ENCODE measurements at places on chromosomes 5 and 9. TPM values are rescaled to one million over a fixed set of nuclear protein-coding genes. Genes with fewer than 3 reads are reported as not detected.

GRCh38 chr5:143436871-143437270, 33.4 kb upstream of the NR3C1 start:
- DNase-seq = no peak
- peaks cover 18% of the 10 kb centered on the region for H3K4me1 ChIP-seq
- no peaks in the 10 kb centered on the region for H3K36me3 ChIP-seq
- no peak overlapping the region for H3K27ac ChIP-seq

DNA sequence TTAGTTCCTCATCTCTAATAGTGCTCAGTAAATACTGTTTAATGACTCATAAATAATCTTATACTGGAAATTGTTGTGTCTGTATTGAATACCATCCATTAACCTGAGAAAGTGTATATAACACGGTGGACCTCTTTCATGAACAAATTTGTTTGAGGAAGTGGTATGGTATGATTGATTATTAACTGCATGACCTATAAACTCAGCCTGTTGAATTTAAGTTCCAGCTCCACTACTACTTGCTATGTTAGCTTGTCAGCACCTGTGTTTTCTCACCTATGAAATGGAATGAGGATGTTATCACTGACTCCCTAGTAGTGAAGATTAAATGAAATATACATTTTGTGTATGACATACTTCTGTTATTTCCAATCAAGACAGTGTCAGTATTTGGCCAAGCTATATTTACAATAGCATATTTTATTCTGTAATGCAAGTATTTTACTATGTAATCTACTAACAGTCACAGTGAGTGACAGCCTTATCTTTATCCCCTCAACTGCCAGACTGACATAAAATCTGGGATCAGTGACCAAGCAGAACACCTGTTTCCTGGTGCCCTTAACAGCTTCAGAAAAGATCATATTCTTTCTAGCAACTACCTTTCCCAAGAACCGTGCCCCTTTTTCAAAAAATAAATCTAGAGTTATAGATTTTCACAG, 77.3 kb upstream of the ITGA1 start:
- peaks cover 58% of the 10 kb centered on the region for H3K4me1 ChIP-seq
- no peaks in the 10 kb centered on the region for H3K27me3 ChIP-seq
- no peaks in the 10 kb centered on the region for H3K36me3 ChIP-seq

DNA sequence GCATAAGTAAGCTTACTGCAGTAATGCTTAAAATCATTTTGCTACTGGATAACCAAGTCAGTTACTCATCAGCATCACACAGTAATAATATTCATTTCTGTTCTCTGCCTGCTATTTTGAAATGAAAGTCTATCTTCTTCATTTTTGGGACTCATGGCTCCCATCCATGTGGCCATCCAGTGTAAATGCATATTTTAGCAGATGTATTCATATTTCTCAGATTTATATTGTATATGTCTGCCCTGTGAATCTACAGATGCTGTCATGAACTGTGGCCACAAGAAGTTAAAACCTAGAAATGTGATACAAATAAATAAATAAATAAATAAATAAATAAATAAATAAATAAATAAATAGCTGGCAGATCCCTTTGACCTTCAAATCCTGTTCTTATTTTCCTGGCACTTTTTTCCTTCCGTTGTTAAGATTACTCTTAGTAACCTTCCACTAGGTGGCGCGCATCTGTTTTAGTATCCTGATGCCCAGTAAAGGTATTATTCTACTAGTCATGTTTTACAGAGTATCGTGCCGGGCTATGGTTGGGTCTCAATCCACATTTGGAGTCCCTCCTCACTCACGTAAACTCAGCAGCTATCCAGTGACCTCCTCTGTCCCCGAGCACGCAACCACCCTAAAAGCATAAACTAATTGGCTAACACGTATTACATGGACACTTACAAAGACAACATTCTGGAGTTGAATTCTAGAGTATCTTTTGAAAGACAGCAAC, 79.2 kb upstream of the IL7R start:
- no peak overlapping the region for H3K27ac ChIP-seq
- peaks cover 4% of the 10 kb centered on the region for H3K4me1 ChIP-seq
- H3K27me3 ChIP-seq = no peaks in the 10 kb centered on the region

DNA sequence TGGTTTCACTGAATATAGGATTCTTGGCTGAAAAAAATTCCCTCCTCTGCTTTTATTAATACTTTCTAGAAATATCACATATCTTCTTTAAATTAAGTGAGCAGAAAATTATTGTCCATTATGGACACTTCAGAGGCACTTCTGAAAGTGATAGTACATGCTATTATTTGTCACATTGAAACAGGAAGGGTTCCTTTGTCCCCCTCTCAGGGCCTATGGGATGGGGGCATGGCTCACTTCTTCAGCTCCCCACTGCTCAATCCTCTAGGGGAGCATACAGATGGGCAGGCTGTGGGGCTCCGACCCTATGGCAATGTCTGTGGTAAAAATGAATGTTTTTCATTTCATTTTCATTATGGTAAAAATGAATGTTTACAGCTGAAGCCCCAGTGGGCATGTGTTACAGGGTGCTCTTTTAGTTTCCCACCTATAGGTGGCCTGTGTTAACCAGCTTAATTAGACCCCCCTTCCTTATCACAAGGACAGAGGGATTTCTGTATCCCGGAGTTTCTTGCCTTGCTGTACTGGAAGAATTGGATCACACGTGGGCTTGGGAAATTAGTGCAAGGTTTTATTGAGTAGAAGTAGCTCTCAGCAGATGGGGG, 1225.2 kb downstream of the PTPRD start:
- H3K4me1 ChIP-seq = no peaks in the 10 kb centered on the region
- H3K36me3 ChIP-seq = no peaks in the 10 kb centered on the region
- no peak overlapping the region for H3K27ac ChIP-seq
- no peak overlapping the region for H3K4me3 ChIP-seq
- H3K27me3 ChIP-seq = no peaks in the 10 kb centered on the region

ST6GALNAC6 gene
- polyA plus RNA-seq = 94.1 TPM

PCSK5 gene
- 7.3 TPM for polyA plus RNA-seq

DNA sequence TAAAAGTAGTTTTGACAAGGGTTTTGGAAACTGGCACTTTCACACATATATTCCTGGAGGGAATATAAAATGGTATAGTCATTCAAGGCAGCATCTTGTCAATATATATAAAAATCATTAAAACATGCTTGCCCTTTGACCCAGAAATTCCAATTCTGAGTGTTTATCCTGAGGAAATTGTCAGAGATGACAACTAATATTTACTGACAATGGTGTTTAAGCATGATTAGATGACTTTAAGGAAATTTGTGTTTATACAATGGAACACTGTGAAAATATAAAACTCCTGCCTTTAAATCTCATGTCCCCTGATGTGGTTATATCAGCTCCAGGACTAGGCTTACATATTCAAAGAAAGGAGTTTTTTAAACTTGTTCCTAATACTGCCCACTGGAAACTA, 25.6 kb downstream of the PCSK1 start:
- H3K36me3 ChIP-seq = no peaks in the 10 kb centered on the region
- DNase-seq = no peak
- no peaks in the 10 kb centered on the region for H3K4me1 ChIP-seq
- H3K27ac ChIP-seq = no peak overlapping the region
- peaks cover 6% of the 10 kb centered on the region for H3K27me3 ChIP-seq

ELOVL7 gene
- not detected for polyA plus RNA-seq

DNA sequence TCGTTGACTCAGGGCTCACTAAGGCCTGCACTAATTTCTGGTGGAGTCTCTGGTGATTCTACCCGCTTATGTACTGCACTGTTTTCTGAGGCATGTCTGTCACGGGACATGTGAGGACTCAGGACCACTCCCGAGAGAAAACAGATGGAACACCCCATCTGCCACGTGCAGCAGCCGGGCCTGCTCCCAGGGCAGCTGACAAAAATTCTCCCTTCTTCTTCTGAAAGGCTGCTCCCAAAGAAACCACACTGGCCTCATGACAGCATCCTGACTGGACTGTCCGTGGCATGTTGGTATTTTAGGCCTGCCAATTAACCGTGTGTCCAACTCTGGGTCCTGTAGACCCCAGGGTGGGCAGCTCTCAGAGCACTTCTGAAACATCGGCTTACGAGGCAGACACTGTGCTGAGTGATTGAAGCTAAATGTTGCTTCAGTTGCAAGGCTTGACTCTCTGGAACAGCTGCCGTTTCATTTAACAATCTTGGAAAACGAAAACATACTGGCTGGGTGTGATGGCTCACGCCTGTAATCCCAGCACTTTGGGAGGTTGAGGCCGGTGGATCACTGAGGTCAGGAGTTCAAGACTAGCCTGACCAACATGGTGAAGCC, 39.0 kb downstream of the FAM240B start:
- H3K27ac ChIP-seq = no peak overlapping the region
- no peaks in the 10 kb centered on the region for H3K36me3 ChIP-seq
- peaks cover 13% of the 10 kb centered on the region for H3K27me3 ChIP-seq
- H3K4me1 ChIP-seq = no peaks in the 10 kb centered on the region

OR13J1 gene
- polyA plus RNA-seq = not detected

DNA sequence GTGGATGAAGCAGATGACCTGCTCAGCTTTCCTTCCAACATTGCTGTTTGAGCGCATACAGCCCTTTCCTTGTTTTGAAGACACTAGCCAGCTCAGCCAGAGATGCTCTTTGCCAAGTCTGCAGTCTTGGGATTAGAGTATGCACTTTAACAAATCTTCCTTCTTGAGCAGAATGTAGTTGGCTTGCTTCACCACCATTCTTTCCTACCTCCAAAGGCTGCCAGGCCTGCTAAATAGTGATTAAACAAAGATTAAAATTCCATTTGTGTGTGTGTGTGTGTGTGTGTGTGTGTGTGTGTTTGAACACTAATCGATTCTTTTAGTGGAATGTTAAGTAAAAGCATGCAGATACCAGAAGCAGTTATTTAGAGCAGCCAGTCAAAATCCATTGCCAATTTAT, 97.6 kb downstream of the GALNT10 start:
- no peak for DNase-seq
- no peak overlapping the region for H3K27ac ChIP-seq
- H3K4me3 ChIP-seq = no peak overlapping the region
- H3K36me3 ChIP-seq = no peaks in the 10 kb centered on the region
- H3K4me1 ChIP-seq = peaks cover 46% of the 10 kb centered on the region
- no peaks in the 10 kb centered on the region for H3K27me3 ChIP-seq

DNA sequence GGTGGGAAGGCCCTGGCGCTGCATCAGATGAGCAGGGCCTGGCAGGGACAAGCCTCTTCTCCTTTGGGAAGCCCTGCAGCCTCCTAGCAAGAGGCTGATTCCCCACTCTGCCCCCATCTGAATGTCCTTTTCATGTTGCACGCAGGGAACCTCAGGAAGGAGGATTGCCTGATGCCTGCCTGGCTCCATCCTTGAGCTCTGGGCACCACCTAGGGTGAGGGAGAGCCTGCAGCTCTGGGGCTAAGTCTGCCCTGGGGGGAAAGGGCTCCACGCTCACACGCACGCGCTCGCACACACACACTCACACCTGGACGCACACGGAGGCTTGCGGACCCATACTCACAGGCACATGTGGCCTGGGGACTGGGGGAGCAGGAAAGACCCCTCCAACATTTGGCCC, 86.6 kb downstream of the LMX1B start:
- peaks cover 14% of the 10 kb centered on the region for H3K27me3 ChIP-seq
- H3K36me3 ChIP-seq = no peaks in the 10 kb centered on the region

- no peaks in the 10 kb centered on the region for H3K27me3 ChIP-seq
- no peaks in the 10 kb centered on the region for H3K36me3 ChIP-seq
- H3K27ac ChIP-seq = no peak overlapping the region
- H3K4me3 ChIP-seq = no peak overlapping the region
- H3K4me1 ChIP-seq = no peaks in the 10 kb centered on the region
Measured at GRCh38 chr5:51559921-51560658, 176.8 kb downstream of the ISL1 start.
